ENCODE measurements at places on chromosomes 1 and 21.

DNA sequence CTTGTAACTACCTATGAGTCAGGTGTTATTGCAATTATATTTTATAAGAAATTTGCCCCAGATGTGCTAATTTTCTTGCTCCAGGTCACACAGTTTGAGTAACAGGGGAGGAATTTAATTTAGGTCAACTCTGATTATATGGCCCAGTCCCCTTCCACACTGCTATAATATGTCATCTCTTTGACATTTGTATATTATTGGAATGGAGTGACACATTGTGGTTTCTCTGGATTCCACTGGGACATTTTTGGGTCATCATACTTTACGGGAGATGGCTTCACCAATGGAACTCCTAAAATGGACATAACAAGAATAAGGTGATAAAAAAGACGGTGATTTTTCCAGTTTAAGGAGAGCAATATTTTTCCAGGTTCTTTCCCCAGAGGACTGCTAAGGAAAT lies 191.2 kb downstream of the DISC1 start:
- DNase-seq: no peak

- no peak for DNase-seq
Measured at GRCh38 chr1:40248412-40248811, 675 bp downstream of the TMCO2 start.

DNA sequence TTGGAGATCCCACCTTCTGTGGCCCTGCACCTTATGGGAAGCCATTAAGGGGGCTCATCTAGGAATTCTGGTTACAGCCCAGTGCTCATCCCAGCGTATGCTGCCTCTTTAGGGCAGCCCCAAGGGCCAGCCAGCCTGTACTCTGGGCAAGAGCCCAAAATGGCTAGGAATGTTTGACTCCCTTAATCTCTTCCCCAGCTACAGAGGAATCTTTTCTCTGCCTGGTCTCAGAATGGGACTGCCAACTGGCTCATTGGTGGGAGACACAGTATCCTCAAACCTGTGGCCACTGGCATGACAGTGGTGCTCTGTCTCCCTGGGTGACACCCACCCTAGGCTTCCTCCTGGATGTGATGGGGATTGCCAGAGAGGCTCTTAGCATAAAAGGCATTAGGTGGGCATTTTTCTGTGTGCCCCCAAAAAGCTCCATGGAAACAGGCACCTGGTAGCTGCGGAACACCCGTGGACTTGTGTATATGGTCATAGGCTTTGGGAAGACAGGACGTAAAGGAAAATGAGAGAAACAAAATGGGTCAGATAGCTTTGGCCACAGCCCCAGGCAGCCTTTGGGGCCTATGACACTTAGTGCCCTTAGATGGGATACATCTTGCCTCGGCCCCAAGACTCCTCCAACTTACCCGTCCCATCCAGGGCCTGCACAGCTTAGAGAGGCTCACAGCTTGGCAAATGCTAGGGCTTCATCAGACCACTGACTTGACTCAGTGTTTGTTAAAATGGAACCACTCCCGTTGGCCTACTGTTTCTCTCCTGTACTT lies 6.9 kb downstream of the TMEM81 start:
- DNase-seq: no peak

GRCh38 chr1:205214756-205215155 lies 3.3 kb upstream of the DSTYK start:
- no peak for DNase-seq

GRCh38 chr1:117585086-117585485 lies 20.8 kb upstream of the TENT5C start:
- no peak for DNase-seq

DNA sequence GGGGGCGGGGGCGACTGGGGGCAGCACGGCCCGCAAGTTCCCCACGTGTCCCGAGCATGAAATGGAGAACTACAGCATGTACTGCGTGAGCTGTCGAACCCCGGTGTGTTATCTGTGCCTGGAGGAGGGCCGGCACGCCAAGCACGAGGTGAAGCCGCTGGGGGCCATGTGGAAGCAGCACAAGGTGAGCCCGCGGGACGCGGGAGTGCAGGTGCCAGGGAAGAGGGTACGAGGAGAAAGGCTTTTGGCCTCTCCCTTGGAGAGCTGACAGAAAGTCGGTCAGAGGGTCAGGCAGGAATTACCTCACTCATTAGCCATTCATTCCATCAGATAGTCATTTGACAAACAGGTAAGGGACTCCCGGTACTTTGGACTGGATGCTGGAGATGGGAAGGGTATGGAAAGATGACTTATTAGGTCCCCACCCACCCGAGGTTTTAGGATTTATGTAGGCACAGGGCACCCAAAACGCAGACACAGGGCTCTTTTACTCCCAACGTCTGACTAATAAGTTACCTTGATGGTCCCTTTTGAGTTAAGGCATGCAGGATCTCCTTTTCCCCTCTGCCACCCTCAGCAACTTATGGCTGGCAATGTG lies 2.1 kb downstream of the TRIM67 start:
- DNase-seq: no peak

DNA sequence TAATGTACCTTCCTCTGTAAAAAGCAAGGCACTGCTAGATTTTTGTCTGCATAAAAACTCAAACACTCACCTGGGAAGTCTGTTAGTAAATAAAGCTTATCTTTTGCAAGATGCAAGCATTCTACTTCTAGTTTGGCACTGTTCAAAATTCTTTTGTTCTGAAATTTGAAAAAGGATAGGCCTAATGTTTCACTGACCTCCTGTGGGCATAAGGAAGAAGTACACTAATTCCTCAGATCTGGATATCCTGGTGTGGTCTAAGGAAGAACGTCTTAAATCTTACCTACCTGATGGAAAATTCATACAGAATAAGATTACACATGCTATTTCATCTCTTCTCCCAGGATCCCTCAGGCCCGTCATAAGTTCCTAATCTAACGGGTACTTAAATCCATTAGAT lies 93.5 kb upstream of the CAMK1G start:
- no peak for DNase-seq

DNA sequence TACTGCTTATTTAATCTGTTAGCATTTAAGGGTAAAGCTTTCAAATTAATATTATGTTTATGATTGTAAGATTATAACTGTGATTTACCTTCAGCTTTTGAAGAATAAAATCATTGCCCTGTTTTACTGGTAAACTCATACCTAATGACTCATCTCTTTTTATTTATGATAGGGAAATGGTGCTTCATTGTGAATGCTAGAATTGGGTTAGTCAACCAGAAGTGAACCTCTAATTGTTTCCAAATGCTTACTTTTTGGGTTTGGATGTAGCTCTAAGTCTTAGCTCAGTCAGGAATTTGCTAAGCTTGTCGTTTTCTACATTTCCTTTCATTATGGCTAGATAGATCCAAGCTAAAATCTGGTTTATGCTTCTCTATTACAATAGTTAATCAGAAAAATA lies 59.4 kb downstream of the SLC30A7 start:
- DNase-seq: no peak

- no peak for DNase-seq
Measured at GRCh38 chr1:31054958-31055481, 10.5 kb downstream of the PUM1 start.

GRCh38 chr1:84259376-84259775 lies 42.1 kb upstream of the SAMD13 start:
- DNase-seq: no peak

DNA sequence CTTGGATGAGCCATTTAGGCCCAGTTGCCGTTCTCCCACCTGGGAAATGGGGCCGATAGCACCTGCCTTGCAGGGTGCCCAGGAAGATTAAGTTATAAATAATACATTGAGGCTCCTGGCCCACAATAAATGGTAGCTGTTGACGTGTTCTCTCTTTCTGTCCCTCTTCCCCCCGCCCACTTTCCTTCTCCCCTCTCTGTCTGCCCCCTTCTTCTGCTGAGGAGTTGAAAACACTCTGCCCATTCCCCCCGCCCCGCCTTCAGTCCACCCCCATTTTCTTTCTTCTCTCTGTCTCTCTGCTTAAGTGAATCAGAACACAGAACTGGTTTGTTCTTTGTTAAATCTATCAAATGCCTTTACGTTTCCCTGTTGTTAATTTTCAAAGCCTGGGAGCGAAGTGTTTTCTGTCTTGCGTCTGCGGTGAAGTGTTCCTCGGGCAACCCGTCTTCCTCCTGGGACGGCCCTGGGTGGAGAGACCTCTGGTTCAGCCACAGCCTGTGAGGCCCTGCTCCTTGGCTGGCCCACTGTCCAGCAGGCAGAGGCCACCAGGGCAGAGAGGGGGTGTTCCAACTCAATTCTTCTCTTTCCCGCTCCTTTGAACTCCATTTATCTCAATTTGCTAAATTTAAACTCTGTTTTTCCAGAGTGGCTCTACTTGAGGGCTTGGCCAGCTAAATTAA lies 29.3 kb upstream of the SELENON start:
- no peak for DNase-seq

GRCh38 chr1:240487493-240487892 lies 124.5 kb downstream of the GREM2 start:
- no peak for DNase-seq

- DNase-seq: no peak
Measured at GRCh38 chr1:168135921-168136708, 615 bp downstream of the GPR161 start.

- peak; percentile 37 for DNase-seq
Measured at GRCh38 chr1:112674986-112675727, 698 bp downstream of the MOV10 start.

- no peak for DNase-seq
Measured at GRCh38 chr1:202200669-202201068, 7.1 kb downstream of the LGR6 start.
